Fibroblast of the conjunctiva (primary cell): ENCODE measurements at places on chromosomes 5 and 9.
A peak's percentile ranks its signal among the peaks of the same experiment; 100 is the strongest.

DNA sequence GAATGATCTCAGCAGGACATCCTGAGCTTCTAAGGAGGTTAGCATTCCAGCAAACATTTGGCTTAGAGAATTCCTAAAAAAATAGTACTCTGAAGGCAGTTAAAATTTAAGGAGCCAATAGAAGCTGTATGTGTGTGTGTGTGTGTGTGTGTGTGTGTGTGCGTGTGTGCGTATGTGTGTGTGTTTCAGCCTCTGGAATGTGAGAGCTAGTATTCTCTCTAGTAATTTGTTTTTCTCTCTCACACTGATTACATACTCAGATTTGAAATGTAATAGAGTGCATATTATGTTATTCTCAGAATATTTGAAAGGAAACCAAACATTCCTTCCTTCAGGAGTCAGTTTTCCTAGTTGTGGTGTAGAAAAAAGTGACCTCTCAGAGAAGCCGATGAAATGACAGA is 279.6 kb downstream of the TMEM38B start:
- no peak for DNase-seq

DNA sequence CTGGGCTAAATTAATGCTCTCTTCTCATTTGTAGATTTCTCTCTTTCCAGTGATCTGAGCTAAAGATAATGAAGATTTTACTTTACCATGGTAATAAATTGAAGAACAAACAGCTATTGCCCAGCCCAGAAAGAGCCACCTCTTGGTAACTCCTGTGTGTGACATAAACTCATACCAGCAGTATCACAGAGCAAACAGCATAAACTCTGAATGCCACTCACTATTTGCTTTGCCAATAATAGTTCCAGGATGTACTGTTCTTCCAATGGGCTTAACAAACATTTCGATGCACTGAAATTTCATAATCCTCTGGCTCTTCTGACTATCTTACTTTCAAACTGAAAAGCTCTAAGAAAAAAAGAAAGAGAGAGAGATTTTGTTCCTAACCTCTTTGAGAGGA is 69.8 kb upstream of the RASEF start:
- no peak for DNase-seq

DNA sequence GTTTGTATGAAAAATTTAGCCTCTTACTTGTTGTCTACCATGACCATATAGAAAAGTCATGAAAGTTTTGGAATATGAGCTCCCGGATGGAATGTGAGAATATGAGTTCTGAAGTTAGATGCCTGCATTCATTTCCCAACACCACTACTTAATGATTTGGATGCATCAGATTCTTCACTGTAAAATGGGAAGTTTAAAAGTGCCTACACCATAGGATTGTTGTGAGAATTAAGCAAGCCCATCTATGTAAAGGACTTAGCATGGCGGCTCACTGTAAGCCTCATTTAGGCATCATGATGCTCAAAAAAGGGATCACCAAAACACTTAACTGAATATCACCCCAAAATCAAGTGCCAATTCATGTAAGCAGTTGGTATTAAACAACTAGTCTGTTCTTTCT is 177.3 kb downstream of the RAB3C start:
- no peak for DNase-seq

DNA sequence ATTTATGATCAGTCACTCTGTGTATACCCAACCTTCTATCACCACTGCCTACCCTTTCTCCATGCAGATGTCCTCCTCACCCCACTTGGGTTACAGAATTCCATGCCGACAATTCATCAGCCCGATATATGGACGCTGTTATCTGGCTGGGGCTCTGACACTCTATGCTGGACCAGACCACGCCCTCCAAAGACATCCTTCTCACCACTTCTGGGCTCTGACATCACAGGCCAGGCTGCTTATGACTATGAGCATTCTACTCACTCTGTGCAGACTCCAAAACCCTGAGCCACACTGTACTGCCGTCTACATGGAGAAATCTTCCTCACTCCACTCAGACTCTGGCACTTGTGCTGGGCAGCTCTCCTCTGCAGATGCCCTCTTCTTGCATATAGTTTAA is 7.6 kb upstream of the AK3 start:
- no peak for DNase-seq

GRCh38 chr9:135329571-135330306 is 149.8 kb upstream of the PPP1R26 start:
- DNase-seq = no peak

DNA sequence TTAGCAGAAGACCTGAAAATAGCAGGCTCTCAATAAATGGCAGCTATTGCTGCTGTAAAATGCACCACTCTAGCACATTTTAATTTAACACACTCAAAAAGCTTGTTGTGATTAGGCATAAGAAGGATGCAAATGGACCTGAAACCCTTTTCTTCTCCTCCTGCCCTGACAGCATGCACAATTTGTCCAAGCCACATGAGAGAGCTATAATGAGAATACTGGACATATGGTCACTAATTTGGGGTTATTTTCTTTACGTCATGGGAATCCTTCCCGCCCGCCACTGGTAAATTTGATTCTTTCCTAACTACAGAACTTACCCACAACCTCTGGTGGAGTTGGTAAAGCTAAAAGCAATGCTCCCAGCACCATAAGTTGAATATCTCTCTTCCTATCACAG is 62.1 kb downstream of the TRIM32 start:
- no peak for DNase-seq

DNA sequence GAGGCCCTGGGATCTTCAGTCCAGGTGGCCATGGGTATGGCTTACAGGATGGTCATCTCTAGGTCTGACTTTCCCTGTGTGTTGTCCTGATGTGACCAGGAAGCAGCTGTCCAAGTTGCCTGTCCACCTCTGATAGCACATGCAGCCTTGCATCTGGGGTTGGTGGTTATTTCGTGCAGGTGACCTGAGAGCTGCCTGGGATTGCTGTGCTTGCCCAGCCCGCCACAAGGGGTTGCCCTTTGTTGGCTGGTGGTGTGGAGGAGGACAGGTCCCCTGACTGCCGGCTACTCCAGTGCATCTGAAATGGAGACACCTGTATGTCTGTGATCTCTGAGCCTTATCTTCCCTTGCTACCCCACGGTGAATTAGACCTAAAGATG is 212.6 kb downstream of the ARHGAP26 start:
- no peak for DNase-seq

DNA sequence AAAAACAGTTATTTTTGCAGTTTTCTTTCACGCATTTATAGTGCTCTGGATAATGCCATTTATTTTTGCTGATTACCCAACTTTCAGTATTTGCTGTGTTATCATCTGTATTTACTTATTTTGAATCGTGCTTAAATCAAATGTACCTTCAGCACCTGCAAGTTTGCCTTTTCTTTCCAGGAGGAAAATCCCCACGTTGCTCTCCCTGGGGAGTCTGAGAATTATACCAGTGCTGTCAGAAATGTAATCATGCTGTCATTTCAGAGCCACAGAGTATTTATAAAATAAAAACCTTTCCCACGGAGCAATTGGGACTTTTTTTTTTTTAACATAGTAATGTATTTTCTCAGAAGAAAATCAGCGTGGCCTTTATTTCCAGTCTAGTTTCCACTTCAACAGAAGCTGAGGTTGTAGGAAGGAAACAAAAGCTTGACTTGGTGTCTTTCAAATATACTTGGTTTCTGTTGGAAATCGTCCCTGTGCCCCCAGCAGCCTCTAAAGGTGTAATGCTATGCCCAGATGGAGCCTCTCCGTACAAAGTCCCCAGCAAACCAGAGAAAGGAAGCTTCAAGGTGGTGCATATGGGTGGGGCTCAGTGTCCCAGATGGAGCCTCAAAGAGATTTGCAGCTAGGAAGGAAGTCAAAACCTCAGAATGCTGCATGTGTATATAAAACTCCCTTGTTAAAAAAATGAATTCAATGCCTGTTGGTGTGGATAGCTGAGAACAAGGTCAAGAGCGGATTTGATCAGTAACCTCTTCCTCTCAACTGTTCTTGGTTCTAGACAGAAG is 2.1 kb downstream of the GPR150 start:
- DNase-seq = no peak

DNA sequence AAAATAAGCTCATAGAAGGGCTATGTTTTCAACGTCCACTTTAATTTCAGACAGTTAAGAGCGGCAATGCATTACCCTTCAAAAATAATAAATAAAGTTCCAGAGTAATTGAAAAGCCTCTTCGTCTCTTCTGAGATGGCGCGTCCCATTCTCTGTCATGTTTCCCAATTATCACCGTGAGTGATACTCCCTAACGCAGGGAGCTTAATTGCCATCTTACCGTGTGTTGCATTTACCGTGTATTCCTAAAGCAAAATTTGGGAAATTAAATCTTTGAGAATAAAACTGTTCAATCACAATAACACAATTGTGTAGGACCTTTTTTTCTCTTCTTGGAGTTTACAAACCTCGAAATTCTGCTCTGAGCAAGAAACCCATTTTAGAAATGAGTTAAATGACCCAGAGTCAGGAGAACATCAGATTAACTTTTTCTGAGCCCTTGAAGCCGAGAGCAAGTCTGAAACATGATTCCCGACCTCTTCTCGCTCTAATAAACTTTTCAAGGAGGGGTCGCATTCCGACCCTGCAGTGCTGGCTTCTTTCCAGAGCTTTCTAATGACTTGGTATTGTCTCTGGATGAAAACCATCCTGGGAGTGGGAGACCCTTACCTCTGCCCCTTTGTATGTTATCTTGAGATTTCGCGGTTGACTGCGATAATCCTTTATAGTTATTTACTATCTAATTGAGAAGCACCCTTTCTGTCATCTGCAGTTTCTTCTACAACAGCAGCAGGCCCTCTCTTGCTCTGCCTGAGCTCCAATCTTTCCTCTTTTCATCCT is 251.5 kb downstream of the FSTL4 start:
- DNase-seq = no peak

DNA sequence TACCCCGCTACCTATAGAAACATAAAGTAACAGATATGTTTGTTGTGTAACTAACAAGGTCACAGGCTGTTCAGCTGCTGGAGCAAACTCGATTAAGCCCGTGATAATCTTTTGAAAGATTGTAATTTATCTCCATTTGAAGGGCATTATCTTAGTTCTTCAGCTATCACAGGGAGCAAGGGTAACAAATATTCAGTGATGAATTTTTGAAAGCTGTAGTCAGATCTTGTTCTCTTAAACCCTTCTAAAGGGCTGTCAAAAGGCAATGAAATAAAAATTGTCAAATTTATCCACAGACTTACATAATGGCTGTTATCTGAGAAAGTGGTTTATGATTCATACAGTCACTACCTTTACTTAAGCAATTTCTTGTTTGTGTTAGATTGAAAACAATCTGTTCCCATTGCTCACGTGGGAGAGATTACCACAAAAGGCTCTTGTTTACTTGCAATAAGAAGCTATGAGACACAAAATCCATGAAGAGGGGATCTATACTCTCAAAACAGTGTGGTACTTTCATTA is 78.3 kb upstream of the ZNF608 start:
- DNase-seq = peak; percentile 36

GRCh38 chr5:31114817-31115216 is 78.7 kb upstream of the CDH6 start:
- DNase-seq = no peak

DNA sequence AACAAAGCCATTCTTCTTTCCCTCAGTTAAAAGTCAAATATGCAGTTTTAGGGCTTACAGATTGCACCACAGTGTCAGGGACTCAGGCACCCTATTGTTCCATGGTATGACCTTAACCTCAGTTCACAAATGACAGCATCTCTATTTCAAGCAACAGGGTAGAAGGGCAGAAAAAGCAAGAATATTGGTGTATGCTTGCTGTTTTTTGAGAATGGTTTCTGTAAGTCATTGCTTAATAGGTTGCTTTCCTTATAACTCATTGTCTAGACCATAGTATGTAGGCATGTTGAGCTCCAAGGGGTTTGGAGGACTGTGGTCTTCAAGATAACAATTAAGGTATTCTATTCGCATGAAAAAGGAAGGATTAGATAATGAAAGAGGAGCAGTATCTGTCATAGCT is 183.5 kb upstream of the EDIL3 start:
- no peak for DNase-seq

DNA sequence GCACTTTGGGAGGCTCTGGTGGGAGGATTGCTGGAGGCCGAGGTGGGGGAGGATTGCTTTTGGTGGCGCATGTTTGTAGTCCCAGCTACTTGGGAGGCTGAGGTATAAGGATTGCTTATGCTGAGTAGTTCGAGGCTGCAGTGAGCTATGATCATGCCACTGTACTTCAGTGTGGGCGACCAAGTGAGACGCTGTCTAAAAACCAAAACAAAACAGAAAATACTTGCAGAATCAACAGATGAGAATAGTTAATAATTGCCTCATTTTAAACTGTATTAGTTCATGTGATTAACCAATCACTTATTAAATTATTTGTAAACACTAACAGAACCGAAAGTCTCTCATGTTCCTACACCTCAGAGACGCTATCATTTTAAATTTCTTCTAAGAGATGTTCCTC is 118.1 kb downstream of the CCDC171 start:
- DNase-seq = no peak

- DNase-seq = no peak
Measured at GRCh38 chr9:129586685-129587084, 34.2 kb downstream of the C9orf50 start.

- no peak for DNase-seq
Measured at GRCh38 chr5:153350175-153350883, 140.1 kb upstream of the GRIA1 start.

DNA sequence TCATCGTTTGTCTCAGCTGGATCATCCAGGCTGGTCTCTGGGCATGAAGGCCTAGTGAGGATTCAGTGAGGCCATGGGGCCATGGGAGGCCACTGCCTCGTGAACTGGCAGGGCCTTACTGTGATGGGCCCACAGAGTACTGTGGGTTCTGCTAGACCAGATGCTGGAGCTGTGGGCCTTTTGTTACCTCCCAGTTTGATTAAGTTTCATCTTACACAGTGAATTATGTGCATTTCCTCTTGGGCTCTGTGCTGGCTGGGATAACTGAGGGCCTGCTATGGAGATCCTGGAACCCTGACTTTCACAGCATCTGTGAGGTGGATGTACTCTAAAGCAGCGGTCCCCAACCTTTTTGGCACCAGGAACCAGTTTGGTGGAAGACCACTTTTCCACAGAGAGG is 19.7 kb upstream of the SLC25A48 start:
- DNase-seq = no peak

DNA sequence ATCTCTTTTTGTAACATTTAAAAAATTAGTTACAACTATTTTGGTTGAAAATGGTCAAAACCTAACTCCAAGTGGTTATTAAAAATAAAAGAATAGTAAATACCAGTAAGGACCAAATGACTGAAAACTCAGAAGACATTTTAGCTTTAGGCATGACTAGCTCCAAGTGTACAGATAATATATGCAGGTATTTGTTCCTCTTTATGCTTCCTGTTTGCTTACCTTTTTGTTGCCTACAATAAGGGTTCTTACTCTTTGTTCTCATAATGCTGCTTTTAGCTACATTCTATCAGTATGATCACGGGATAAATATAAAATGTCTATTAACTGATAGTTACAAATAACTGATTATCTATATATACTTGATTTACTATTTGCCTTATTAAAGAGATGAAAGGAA is 259.6 kb downstream of the CDH12 start:
- DNase-seq = no peak

- no peak for DNase-seq
Measured at GRCh38 chr9:134783699-134784039, 96.9 kb upstream of the FCN2 start.

- no peak for DNase-seq
Measured at GRCh38 chr5:58401701-58402100, 58.2 kb downstream of the PLK2 start.

- DNase-seq = no peak
Measured at GRCh38 chr5:122517091-122517490, 205.1 kb downstream of the SNCAIP start.

- no peak for DNase-seq
Measured at GRCh38 chr5:61229416-61229815, 67.1 kb upstream of the SMIM15 start.

- DNase-seq = peak; percentile 23
Measured at GRCh38 chr5:58871648-58872242, 288.9 kb downstream of the RAB3C start.

- DNase-seq = no peak
Measured at GRCh38 chr5:122081541-122081940, 3.5 kb upstream of the LOX start.
